Renal cortex interstitium (tissue), 15 donors: ENCODE measurements at places on chromosomes 3 and 15. TPM values are rescaled to one million over a fixed set of nuclear protein-coding genes. Genes with fewer than 3 reads are reported as not detected.

- no peak for DNase-seq
Measured at GRCh38 chr3:143825513-143825912, 22.8 kb downstream of the SLC9A9 start.

GRCh38 chr15:55615445-55615844, 27.3 kb upstream of the PYGO1 start:
- no peak for DNase-seq

DNA sequence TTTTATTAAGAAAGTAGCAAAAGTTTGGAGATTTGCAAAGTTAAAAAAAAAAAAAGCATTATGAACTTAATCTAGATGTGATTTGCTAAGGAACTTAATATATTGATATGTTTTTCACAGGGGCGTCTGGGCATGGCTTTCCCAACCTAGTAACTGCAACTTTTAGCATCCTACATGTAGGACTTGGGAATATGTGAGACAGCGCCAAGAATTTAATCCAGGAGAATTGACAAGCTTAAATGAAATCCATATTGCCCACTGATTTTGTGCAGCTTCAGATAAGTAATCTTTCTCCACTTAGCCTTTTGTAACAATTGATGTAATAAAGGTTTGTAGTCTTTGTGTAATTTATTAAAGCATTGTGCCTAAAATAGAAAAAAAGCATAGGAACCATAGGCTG, 982 bp upstream of the GABPB1 start:
- DNase-seq: no peak

DNA sequence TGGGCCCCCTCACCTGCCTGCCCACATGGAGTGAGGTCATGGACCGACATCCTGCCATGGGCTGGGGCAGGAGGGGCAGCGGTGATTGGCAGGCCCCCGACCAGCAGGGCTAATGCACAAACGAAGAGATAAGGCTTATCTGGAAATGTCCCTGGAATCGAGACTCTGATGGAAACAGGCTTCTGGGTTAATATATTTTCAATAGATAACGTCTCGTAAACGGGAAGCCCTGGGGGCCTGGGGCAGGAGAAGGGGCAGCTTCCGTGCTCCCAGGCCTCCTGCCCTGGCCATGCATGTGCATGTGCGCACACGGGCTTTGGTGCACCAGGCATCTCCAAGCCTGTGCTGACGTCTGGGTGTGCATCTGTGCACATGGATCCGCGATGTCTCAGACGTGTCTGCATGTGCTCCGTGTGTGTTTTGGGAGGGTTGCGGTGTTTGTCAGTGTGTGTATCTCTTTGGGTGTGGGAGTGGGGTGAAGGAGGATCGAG, 55.1 kb downstream of the DNAJB8 start:
- no peak for DNase-seq

DNA sequence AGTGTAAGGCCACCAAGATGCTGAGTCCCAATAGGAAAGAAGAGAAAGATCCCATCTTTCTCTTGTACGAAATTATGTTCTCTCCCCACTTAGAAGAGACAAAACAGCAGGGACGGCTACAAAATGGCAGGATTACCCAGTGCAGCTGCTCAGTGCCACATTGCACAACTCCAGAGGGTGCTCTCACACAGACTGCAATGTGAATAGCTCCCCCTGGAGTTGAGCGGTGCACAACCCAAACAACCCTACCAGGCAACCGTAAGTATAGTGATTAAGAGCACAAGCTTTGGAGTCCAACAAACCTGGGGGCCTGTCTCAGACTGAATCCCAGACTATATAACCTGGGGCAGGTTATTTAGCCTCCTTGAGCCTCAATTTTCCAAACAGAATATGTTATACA, 3.1 kb upstream of the BHLHE40 start:
- DNase-seq: no peak

DNA sequence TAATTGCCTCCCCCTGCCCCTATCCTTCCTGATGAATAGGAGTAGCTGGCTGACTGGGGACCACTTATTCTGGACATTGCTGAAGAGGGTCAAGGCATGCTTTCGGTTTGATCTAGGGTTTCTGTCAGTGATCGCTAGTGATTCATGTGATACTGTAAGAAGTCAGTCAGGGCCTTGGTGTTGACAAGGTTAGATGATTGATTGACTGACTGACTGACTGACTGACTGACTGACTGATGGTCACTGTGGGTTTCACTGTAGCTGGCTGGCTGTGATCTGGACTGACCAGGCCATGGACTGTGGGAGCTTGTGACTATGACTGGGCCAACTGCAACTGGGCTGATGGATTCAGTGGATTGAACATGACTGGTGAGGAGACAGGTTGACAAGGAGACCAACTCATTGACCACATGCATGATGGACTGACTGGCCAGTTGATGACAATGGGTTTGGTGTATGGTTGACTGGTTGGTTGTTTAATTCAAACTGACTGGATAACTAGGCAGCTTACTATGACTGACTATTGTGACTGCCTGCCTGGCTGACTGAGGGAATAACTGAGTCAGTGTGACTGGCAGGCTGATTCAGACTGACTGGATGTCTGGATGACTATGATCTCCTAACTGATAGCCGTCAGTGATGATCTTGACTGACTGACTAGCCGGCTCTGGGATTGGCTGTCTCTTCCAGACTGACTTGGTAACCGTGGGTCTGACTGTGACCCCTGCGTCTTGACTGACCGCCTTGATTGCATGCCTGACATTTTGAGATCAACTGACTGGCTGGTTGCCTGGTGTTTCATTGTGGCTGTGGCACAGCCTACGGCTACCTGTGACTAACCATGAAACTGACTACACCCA, 509.9 kb downstream of the SHQ1 start:
- no peak for DNase-seq

DNA sequence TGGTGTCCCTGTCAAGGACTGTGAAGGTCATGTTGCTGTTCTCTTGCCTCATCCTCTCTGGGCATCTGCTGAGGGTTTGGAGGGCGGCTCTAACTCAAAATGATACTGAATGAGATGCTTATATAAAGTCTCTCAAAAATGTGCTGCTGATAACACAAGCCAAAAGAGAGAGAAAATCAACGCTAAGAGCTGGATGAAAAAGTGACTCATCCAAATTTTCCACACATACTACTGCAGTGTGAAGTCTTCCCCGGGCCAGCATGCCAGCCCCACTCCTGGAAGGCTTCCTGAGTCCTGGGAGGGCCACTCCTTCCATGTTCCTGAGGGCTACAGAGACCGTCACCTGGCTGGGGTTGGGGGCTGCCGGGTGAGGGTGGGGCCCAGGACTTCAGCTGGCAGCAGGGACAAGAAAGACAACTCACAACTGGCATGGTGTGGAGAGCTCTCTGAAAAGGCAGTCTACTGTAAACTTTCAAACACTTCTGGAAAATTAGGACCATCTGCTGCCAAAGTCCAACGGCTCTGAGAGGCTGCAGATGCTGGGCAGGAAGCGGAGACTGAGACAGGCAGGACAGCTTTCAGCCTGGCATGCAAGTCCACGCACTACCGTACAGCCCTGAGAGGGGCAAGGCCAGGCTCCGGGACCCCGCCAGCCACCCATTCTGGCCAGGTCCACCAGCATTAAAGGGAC, 200.3 kb downstream of the ADAMTS17 start:
- DNase-seq: no peak

GRCh38 chr3:123032057-123032456, 4.5 kb upstream of the SEMA5B start:
- no peak for DNase-seq

DNA sequence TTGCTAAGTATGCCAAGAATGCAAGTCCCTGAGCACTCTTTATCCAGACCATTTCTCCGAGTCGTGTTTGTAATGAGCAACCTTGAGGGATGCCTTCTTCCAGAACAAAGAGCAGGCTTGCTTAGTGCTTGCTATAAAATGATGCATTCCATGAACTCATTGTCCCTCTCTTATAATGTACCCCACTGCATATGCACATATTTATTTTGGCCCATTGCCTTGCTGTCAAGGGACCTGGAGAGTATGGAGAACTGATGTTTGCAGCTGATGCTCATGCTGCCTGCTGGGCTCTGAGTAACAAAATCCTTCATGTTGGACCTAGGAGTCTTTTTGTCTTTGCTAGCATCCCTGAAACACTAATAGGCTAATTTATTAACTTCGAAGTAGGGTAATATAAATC, 97.8 kb upstream of the AADACL2 start:
- DNase-seq: no peak

- DNase-seq: no peak
Measured at GRCh38 chr3:158777161-158777873, 24.5 kb upstream of the MFSD1 start.

DNA sequence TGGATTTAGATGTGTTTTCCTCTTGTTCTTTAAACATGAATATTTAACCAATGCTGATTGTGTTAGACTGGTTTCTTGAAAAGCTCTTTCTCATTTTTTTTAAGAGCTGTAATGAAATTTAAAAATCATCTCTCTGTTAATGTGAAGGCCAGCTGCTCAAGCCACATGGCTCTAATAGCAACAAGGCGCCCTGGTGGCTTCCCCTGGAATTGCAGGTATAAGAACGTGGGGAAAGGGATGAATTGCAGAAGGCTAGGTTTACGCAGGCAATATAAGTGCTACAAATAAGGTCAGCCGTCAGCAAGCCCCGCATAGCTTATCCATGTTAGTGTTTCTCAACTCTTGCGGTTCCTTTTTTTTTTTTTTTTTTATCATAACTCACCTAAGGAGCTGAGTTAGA, 108.5 kb downstream of the SAMMSON start:
- DNase-seq: no peak

DNA sequence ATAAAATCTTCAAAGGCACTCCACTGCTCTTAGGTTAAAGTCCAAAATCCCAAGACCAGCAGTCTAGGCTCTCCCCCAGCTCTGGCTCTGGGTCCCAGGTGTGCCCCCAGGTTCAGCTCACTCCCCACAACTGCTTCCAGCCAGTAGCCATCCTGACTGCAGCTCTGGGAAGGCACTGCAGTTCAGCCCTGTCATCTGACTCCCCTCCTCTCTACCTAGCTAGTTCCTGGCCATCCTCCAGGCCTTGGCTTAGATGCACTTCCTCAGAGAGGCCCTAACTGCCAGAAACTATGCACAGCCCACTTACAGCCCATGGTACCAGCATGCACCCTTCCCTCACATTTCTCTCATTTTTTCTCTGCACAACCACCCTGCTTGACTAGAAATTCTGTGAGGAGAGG, 25.5 kb downstream of the TBC1D2B start:
- DNase-seq: no peak

GRCh38 chr3:137988982-137989381, 21.0 kb upstream of the CLDN18 start:
- DNase-seq: no peak

DNA sequence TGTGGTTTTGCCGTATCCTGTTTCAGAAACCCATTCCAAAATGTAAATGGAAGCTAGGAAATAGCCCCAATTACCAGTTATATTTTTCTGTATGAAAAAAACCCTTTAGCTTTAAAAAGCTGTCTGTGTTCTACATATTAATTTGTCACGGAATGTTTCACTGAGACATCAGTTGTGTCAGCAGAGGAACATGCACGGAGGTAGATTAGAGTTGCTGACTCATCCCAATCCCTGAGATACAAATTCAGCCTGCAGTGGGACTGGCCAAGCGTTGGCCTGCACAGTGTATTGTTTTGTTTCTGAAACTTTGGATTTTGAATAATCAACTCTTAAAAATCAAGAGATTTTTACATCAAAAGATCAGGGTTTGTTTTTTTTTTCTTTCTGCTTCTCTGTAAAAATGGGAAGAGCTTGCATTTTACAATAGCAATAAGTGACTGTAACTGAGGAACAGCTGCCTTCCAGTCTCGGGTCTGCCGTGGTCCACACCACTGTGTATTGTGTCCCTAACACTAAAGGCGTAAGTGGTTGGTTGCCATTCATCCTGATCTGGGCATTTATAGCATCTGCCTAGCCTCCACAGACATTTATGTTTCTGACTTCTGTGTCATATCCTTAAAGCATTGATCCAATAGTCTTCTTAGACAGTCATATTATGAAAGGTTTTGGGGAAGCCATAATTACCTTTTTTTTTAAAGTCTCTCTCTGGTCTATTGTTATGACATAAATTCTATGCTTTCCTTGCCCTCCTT, 218.1 kb downstream of the ADAMTSL3 start:
- DNase-seq: no peak

GRCh38 chr3:134468519-134468918, 17.3 kb downstream of the ANAPC13 start:
- DNase-seq: no peak

- DNase-seq: no peak
Measured at GRCh38 chr3:120688121-120688520, 6.1 kb upstream of the HGD start.

DNA sequence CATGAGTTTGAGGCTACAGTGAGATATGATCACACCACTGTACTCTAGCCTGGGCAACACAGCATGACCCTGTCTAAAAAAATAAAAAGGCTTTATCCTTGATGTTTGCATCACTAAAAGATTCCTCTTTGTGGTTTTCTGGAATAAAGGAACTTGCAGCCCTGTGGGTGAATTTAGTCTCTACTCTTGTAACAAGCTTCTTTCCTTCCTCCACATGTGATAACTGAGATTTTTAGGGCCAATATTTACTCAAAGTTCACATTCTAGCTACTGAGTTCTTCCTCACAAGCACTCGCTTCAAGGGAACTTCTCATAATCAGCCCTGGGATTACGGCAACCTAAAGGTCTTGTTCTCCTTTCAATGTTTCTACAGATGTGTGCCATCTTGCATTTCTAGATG, 24.6 kb downstream of the COMMD2 start:
- no peak for DNase-seq

- DNase-seq: no peak
Measured at GRCh38 chr3:13705702-13706280, 156.9 kb downstream of the FBLN2 start.

DNA sequence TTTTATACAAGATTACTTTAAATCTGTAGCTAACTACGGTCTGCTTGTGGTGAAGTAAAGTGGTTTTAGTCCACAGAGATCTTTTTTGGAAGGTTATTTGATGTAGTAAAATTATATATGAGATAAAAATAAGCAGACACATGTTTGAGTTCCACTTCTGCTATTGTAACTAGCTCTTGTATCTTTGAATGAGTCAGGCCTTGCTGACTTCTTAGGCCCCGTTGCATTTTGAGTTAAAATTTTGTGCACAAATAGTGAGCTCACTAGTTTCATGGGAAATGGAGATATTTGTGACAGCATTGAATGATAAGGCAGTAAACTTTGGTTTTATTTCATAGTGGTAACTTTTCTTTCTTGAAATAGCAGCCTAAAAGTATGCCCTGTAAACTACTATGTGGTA, 42.6 kb downstream of the ARIH1 start:
- no peak for DNase-seq

The PATL2 gene
- polyA plus RNA-seq: 0.64 TPM

The EXD1 gene
- polyA plus RNA-seq: not detected

The KBTBD13 gene
- 0.12 TPM for polyA plus RNA-seq

The LYZL4 gene
- not detected for polyA plus RNA-seq

The GPR149 gene
- polyA plus RNA-seq: not detected

The COL8A1 gene
- polyA plus RNA-seq: 7.9 TPM
